ENCODE measurements at places on chromosomes 6 and 20.

DNA sequence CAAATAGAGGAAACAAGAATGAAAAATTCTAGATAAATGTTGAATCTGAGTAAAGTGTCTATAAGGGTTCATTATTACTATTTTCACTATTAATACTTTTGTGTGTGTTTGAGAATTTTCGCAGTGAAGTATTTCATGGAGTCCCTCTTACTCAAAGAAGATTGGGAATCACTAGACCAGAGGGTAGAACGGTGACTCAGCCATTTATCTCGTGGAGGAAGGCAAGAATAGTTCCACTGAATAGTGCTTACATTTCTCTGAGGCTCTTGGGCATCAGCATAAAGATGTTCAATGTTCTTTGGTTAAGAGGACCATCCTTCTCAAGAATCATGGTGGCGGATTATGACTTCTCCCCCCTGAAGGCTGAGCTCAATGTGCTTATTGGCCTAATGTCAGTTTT, 376.7 kb upstream of the ARID1B start:
- DNase-seq = no peak

GRCh38 chr20:15734052-15734451, 839.2 kb downstream of the KIF16B start:
- DNase-seq = no peak

GRCh38 chr6:3566812-3567211, 110.0 kb upstream of the SLC22A23 start:
- no peak for DNase-seq

DNA sequence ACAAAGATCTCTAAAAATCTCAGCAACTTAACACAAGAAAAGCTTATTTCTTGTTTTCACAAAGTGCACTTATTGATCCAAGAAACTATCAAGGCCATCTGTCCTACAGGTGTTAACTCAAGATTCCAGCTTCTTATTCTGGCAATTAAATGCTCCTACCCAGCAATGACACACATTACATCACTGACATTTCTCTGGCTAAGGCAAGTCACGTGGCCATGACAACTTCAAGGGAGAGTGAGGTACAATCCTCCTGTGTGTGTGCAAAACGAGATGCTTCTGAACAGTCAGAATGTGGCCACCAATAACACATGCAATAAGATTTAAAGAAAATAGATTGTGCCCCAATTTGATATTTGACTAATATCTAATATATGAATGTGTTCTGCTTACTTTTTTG, 169.3 kb upstream of the BTBD3 start:
- DNase-seq = no peak

GRCh38 chr20:57654363-57654997, 34.3 kb upstream of the ZBP1 start:
- peak; percentile 49 for DNase-seq

DNA sequence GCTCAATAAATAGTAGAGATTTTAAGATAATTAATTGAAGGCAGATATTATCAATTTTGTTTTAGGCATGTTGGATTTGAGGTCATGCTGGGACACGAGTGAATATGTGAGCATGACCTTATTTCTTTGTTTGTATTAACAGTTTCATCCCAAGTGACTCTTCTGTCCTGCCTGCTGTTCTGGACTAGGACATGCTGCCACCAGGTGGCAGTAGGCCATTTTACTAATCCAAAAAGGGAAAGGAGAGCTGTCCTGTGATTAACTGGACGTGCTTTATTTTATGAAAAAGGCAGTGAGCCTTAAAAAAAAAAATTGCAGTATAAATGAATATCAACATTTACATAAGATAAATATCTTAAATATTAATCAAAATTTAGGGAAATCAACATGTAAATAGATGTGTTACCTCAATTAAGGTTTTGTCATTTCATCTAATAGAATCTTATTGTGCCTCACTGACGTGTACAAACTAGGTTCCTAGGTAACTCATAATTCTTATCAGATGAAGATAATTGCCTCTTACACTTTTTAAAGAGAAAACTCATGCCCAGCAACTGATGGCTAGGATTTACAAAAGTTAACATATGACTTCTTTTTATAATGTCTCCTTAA, 49.8 kb downstream of the FRK start:
- peak; percentile 62 for DNase-seq

GRCh38 chr6:109373762-109374161, 8.5 kb downstream of the CD164 start:
- no peak for DNase-seq

DNA sequence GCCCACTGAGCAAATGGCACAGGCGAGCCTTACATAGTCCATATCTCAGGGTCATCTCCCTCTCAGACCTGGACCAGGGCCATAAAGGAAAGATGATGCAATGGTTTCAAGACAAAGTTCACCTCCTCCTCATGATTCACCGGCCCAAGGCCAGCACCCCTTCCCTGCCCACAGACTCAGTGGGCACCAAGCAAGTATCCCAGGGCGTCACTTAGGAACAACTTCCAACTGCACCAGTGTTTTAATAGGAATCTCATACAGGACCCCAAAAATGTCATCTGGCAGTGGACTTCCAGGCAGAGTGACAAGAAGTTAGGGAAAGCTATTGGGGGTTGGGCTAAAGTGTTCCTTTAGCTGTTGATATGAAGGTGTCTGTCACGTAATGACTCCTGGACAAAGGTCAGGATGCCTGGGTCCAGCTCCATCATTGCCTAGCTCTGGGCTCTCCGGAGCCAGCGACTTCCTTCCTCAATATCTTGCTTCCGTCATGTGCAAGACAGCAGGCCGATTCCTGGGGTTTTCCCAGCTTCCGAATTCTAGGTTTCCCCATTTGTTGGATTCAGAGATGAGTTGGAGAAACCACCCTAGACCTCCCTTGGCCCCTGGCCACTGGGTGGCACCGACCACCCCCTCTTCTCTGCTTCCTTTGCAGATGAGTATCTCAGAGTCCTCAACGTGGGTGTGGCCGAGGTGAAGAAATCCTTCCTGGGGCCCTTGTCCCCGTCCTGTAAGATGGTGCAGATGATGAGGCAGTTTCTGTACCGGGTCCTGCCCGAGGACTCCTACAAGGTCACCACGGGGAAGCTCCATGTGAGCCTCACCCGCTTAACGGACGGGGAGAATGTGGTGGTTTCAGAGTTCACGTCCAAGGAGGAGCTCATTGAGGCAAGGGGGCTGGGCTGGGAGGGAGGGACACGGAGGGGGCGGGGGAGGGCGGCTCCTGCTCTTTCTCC, 21.1 kb downstream of the PNPLA1 start:
- DNase-seq = peak; percentile 59

DNA sequence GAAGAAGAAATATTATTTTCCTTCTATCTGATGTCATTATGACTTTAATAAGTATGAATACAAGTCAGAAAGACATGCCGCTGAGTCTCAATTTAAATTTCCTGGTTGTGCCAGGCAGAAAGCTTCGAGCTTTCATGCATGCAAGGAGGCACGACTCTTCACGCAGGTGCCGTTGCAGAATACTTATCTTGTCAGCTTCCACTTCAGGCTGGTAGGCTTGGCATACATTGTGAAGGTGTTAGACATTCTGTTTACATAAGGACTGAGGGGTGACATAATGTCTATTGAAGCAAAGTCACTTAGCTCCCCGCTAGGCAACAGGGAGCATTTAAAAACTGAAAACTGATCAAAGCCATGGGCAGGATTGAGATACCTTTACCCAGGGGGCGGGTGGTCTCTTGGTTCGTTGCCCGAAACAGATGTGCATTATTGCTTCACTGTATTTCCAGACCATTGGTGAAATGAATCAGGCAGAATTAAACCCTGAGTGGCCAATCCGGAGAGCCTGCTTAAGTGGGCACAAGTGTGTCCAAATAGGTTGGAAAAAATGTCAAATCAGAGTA, 16.4 kb downstream of the BMP6 start:
- no peak for DNase-seq

DNA sequence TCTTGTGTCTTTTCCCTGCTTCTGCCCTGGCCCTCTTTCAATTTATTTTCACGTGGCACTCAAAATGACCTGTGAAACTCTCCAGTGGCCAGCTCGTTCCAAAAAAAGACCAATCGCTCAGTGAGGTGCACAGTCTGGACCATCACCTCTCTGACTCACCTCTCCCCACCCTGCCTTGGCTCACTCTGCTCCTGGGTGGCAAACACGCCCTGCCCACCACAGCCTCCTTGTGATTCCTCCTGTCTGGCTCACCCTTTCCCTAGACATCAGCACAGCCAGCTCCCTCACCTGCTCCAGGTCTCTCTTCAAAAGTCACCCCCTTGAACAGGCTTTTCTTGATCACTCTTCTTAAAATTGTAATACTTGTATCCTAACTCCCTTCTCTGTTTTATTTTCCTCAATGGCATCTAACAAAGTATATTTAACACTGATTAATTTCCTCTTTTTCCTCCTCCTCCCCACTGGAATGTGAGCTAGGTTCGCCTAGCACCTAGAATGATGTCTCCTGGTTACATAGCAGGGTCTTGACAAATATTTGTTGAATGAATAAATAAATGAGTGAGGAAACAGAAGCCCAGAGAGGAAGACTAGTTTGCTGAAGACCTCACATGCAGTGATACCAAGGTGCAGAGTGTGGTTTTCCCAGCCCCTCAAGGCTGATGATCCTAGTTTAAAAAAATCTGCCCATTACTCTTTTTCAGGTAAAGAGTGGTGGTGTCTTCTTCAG, 109.0 kb downstream of the GJA10 start:
- no peak for DNase-seq
